ENCODE measurements at places on chromosomes 6 and 20.

GRCh38 chr6:160420253-160420968, 72.2 kb downstream of the SLC22A3 start:
- DNase-seq, result no peak

DNA sequence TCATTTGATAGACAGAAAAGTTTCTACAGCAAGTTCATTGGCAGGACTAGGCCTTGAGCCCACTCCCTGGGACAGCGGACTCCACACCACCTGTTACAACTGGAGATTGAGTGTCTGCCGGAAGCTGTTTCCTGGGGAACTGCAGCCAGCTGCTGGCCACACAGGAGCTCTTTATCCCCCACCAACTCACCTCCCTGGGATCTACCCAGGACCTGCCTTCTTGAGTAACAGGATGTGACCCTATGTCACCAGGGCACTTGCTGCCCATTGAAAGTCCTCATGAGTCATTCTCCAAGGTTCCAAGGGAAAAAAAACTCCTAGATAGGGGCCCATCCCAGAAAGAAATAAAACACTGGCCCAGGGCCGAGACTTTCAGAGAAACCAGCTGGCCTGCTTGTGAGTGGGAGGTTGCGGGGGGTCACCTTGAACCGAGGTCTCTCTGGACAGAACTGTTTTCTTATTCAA, 37.4 kb upstream of the SLC9A8 start:
- no peak for DNase-seq

DNA sequence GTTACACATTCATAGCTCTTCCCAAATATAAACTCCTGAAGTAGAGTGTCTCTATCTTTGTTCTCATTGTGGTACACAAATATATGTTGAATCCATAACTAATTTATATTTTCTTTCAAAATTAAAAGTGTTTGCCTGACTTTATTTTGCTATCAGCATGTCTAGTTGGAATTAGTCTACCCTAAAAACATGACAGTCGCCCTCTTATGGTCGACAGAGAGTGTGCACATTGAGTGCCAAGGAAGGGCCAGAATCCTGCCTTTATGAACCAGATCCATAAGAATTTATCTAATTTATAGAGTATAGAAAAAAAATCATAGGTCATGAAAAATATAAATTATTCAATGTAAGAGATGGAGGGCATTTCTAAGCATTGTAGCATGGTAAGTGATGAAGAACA, 12.3 kb upstream of the DEFB112 start:
- no peak for DNase-seq

- no peak for DNase-seq
These were observed 76.1 kb downstream of the ME1 start for GRCh38 chr6:83354747-83355146.

GRCh38 chr20:64180673-64181072, 16.4 kb downstream of the MYT1 start:
- DNase-seq, result no peak

DNA sequence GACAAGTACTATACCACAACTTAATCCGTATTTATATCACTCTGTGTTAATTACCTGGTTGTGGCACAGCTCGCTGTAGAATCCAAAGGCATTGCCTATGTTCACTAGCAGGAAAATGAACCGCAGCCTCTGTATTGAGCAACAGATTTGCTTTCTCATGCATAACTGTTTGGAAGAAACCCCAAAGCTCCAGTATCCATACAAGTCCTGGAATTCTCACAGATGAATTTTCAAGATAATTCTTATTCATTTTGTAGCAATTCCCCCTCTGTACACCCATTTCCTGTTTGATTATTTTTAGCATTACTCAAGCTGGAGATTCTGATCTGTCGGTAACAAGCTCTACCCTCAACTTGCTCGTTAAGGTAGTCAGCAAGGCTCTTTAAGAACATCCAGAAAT, 63.5 kb downstream of the STMND1 start:
- DNase-seq, result no peak

DNA sequence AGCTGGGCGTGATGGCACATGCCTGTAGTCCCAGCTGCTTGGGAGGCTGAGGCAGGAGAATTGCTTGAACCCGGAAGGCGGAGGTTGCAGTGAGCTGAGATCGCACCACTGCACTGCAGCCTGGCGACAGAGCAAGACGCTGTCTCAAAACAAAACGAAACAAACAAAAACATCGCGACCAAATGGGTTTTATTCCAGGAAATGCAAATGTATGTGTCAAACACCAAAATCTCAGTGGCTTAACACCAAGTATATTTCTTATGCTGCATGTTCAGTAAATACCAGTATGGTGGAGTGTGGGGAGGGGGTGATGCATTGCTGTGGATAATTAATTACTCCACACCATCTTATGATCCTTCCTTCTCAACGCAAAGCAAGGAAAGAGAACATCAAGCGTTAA, 28.1 kb downstream of the ACTR5 start:
- no peak for DNase-seq

- DNase-seq, result no peak
These were observed 3.3 kb downstream of the ATP5F1E start for GRCh38 chr20:59028812-59029211.

- no peak for DNase-seq
These were observed 2.4 kb downstream of the PHACTR2 start for GRCh38 chr6:143680141-143680540.

DNA sequence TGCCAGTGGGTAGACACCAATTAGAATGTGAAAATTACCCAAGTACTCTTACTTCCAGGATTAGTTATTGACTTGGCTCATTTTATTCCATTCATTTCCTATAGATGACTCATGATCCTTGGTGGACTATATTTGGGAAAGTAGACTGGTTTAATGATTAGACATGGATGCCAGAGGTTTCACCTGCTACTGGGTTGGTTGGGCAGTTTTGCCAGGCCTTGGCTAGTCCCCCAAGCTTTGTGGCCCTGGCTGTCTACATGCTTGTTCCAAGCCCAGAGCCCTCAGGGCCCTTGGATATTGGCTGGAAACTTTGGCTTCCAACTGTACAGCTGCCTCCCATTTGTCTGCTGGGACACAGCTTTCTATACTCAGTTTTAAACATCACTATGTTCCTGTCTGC, 104.1 kb downstream of the ZFP64 start:
- DNase-seq, result no peak

- DNase-seq, result no peak
These were observed 243.2 kb downstream of the RFPL4B start for GRCh38 chr6:112590326-112590725.

DNA sequence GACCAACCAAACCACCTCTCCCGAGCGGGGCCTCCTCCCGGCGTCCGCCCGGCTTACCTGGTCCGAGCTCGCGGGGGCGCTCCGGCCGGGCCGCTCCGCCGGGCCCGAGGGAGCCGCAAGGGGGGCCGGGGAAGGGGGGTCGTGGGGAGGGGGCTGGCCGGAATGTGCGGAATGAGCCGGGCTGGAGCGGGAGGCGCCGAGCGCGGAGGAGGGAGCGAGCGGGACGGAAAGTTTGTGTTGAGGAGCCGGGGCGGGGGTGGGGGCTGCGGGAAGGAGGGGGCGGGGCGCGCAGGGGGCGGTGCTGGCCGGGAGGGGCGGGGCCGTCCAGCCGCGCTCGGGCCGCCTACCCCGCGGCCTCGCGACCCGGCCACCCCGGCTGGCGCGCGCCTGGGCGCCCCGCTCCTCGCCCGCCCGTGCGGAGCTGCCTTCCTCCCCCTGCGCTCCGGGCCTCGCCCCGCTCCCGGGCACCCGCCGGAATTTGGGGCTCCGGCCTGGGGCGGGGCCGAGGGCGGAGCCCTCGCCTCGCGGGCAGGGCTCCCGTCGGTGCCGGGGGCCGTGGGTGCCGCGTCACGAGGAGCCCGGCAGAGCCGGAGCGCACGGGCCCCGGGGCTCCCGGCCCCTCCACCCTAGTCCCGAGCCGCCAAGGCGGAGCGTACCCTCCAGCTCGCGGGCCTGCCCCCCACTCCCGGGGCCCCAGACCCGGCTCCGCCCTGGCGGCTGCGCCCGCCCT, at the start of gene TEAD3:
Gene TEAD3 (minus strand): TSS at position 239 of the 730 bp plus-strand sequence.
- peak; percentile 31 for DNase-seq

DNA sequence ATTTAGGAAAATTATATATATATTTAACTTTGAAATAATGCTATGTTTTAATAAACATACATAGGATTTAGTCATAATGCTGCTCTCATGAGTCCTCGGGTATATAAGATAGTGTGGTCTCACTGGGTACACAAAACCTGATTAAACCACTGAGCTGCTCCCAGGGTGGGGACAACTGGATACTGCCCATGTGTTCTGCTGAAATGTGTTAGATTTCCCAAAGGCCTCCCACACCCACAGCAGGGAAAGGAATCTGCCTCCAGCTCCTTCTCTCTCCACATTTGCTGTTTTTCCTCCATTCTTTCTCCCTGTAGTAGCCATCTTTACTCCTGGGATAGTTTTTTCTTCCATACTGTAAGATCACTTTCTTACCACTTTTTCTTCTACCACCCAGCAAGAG, 69.2 kb upstream of the TRAF3IP2 start:
- no peak for DNase-seq

DNA sequence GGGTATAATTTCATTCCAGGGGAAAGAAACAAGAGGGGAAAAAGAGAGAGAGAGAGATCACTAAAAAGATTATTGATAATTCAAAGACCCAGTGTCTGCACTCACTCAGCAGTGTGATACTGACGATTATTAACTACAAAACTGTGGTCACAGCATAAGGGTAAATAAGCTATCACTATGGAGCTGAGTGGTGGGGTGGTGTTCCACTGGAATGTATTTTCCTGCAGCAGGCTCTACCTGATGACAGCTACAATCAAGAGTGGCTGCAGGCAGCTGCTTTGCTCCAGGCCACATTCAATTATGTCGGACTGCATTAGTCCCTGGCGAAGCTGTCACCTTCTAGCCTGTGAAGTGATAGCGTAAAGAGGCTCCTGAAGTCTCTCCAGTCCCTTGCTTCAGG, 122.2 kb upstream of the TFAP2D start:
- no peak for DNase-seq

- DNase-seq, result no peak
These were observed 24.8 kb upstream of the IGF2R start for GRCh38 chr6:159943968-159944598.

DNA sequence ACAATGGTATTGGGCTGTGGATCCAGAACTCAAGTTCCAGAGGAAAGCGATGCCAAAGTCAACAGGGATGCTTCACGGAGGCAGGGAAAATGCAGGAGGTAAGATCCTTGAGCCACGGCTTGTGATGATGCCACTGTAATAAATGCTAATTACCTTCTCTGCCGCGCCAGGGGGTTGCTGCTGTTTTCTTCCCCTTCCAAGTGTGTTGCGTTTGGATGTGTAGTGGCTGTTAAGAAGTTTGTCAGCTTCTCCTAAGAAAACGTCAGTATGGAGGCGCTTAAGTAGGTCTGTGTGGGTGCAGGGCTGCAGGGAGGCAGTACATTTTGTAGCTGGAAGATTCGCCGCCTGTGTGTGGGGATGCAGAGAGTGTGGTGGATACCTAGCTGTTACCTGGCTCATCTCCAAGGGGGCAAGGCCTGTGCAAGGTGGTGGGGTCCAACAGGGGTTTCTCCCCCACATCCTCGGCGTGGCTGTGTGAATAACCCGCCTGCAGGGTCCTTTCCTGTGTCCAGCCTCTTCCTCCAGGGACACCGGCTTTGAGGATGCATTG, 318.7 kb downstream of the CDH4 start:
- DNase-seq, result no peak

DNA sequence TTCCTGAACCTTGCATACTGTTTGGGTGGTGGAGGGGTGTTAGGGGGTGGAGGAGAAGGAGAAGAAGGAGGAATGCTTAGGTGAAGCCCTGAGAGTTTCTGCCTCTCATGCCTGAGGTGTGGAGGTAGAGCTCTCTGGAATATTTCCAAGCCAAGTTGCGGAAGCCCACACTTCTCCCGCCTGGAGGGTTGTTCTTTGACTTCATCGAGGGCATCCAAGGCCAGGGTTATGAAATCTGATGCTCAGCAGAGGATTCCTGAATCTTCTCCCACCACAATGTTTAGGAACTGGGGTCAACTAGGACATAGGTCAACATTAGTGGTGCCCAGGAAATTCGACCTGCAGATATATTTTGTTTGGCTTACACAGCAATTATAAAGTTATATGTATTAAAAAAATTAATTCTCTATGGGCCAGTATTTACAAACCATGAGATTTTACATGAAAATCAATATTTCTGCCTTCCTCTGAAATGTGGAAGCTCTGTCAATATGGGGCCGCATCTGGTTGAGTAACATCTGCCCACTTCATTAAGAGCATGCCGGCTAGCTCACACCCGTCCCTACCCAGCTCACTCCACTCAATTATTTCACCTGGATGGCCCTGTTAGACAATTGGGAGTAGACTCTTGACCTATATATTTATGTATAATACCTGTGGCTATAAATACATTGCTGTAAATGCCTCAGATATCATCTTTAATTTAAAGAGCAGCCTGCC, 257.1 kb upstream of the ZFP64 start:
- DNase-seq, result no peak

DNA sequence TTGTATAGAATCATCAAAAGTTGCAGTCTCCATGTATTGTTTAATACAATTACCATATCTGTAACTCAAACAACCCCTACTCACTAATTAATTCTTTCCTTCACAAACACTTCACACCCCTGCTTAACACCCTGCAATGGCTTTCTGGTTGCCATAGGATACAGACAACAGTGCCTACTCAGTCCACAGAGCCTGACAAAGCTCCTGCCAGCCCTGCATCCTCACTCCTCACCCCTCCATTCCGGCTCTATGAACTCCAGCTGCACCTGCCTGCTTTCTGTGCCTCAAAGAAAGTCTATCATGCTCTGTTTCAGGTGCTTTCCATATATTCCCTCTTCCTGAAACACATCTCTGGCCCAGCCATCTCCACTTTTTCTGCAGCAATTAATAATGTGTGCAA, 253.4 kb downstream of the HACE1 start:
- DNase-seq, result no peak

GRCh38 chr6:75349262-75349984, 64.8 kb upstream of the TMEM30A start:
- DNase-seq, result no peak

GRCh38 chr6:131400054-131400778, 172.8 kb upstream of the ARG1 start:
- no peak for DNase-seq

- DNase-seq, result no peak
These were observed 80.6 kb downstream of the LAMA2 start for GRCh38 chr6:128963561-128963960.

- no peak for DNase-seq
These were observed 4.4 kb upstream of the CHD6 start for GRCh38 chr20:41622584-41622983.

- DNase-seq, result no peak
These were observed 323.9 kb downstream of the GJA1 start for GRCh38 chr6:121759370-121759769.

DNA sequence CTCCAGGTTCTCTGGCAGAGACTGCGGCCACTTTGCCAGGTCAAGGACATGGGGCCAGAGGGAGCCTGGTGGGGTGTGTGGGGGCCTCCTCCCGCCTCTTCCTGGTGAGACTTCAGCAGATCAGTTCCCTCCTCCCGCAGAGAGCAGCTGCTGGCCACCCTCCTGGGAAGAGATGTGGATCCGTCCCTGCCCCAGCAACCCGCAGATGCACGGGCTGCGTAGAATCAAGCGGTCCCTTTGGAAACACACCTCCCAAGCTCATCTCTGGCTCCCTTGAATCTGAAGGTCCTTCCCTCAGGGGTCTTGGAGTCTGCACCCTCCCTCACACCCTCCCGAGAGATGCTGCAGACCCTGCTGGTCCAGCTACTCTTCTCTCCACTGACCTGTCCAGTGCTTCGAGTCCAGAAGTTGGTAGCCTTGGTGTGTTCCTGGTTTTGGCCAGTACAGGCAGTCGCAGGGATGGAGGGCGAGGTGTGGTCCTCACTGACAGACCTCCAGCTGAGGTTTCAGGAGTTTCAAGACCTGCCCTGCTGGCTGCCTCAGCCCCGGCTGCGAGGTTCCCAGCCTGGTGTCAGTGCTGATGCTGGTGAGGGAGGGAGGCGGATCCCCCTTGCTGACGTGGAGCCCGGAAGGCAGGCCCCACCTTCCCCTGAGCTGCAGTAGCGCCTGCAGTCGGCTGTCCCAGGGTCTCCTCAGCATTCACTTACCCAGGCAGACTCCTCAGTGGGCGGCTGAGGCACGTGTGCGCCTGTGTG, at the start of gene NPBWR2:
Gene NPBWR2 (minus strand): TSS at position 585 of the 755 bp plus-strand sequence. CDS start 734 bp downstream, outside the sequence.
- peak; percentile 30 for DNase-seq
